Stimulated activated CD4-positive, alpha-beta T cell treated with anti-CD3 and anti-CD28 coated beads, Interleukin-12 subunit alpha, Interleukin-12 subunit beta, amount 100 ng/mL, for 24 hours (primary cell): ENCODE measurements at places on chromosomes 1 and 21.

GRCh38 chr1:55986003-55986402, 593.4 kb downstream of the PLPP3 start:
- DNase-seq, result no peak

- DNase-seq, result no peak
Observed at GRCh38 chr21:27298465-27298864, 331.6 kb upstream of the ADAMTS5 start.

DNA sequence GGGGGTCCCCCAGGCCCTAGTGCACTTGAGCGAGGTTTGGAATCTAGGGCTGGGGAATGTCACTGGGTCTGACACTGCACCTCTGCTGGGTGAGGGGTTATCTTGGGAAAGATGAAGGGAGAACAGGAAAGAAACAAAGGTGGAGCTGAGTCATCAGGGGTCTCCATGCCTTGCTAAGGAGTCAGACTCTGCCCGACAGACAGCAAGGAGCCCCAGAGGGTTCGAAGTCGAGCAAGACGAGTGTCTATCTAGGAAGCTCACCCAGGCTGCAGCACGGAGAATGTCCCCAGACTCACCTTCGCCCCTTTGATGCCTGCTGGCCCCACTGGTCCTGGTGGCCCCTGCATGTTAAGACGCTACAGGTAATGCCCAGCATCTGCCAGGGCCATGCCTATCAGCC, 18.0 kb downstream of the COL16A1 start:
- DNase-seq, result no peak

GRCh38 chr1:176541663-176542062, 78.7 kb downstream of the PAPPA2 start:
- DNase-seq, result no peak

- no peak for DNase-seq
Observed at GRCh38 chr1:233448109-233448689, 120.7 kb downstream of the MAP3K21 start.

DNA sequence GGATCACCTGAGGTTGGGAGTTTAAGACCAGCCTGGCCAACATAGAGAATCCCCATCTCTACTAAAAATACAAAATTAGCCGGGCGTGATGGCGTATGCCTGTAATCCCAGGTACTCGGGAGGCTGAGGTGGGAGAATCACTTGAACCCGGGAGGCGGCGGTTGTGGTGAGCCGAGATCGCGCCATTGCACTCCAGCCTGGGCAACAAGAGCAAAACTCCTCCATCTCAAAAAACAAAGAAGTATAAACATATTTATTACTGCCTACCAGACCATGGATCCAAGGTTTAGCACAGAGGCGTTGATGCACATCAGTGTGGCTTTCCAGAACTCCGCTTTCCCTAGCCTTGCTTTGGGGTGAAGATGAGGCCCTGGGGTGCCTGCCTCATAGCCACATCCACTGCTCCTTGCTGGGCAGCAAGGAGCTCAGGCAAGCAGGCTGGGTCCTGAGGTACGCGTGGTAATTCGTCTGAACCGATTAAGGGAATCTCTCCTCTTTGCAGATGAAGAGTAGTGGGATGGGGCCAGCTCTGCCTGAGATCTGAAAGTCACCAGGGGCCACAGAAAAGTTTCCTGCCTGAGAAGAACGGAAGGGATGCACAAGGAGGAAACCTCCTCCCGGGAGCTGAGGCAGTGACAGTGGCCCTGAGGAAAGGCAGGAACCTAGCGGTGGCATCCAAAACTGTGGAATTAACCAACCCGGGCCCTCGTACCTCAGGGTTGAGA, 52.3 kb upstream of the LBR start:
- DNase-seq, result no peak

DNA sequence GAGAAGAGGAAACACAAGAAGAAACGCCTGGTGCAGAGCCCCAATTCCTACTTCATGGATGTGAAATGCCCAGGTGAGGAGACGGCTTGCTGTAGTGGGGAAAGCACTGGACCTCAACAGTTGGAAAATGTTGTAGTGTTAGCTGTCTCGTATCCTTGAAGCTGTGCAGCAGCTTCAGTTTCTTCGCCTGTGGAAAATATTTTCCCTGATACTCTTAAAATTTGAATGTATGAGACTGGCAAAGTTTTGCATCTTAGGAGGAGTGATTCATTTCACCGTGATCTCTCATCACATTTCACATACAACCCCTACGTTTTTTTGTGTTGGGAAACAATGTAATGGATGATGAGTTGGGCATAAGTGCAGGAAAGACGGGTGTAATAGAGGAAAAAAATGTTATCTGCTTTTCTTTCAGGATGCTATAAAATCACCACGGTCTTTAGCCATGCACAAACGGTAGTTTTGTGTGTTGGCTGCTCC, 629 bp downstream of the RPS27 start:
- no peak for DNase-seq

GRCh38 chr21:21111309-21111920, 113.2 kb downstream of the NCAM2 start:
- DNase-seq, result no peak

DNA sequence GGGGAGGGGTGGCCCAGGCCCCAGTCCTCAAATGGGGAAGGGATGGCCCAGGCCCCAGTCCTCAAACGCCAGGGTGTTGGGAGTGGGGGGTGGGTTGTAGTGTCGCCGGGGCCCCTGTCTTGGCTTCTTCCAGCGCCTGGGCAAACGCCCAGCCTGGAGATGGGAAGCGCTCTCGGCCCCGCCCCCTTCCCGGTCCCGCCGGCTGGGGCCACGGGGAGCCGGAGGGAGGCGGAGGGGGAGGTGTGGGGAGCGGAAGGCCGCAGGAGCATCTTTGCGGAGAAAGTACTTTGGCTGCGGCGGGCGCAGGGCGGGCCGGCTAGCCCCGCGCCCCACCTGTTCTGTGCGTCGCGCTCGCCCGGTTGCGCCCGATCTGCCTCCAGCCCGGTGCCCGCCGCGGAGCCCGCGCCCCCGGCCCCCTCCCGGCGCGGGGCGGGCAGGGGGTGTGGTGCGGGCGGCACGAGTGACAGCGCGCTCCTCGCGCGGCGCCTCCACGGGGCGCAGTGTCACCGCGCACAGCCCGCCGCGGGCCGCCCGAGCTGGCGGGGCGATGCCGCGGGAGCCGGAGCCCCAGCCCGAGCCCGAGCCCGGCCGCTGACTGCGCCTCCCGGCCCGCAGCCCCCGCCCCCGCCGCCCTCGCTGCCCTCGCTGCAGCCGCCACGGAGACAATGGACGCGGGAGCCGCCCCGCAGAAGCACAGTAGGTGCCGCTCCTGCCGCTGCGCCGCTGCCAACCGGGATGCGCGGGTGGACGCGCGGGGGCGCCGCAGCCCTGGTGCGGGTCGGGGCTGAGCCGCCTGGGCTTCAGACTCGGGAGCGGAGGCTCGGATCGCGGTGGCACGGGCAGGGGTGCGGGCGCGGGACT, 31.1 kb upstream of the PEX10 start:
- DNase-seq, result no peak
